SJCRH30 (cell line): ENCODE measurements at places on chromosomes 3 and 15.

GRCh38 chr15:40932156-40932555 lies 3.0 kb downstream of the DLL4 start:
- no peak for DNase-seq

DNA sequence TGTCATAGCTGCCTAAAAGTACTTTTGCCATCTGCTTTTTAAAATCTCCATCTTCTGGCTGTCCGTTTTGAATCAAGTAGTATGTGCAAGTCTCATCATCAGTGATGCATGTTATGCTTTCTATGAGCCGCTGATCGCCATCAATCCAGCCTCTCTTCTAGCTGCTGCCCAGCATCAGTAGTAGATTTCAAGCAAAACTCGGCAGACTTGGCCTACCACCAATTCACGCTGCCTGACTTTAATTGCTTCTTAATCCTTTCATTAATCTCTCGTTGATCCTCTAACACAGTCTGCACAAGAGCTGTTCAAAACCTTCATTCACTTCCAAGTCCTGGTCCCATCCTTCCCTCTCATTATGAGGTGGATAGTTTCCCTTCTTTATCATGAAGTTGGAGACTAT lies 104.9 kb downstream of the NSUN3 start:
- DNase-seq, result no peak

- DNase-seq, result peak; percentile 44
These were observed 233.3 kb downstream of the OPA1 start for GRCh38 chr3:193826159-193826795.

DNA sequence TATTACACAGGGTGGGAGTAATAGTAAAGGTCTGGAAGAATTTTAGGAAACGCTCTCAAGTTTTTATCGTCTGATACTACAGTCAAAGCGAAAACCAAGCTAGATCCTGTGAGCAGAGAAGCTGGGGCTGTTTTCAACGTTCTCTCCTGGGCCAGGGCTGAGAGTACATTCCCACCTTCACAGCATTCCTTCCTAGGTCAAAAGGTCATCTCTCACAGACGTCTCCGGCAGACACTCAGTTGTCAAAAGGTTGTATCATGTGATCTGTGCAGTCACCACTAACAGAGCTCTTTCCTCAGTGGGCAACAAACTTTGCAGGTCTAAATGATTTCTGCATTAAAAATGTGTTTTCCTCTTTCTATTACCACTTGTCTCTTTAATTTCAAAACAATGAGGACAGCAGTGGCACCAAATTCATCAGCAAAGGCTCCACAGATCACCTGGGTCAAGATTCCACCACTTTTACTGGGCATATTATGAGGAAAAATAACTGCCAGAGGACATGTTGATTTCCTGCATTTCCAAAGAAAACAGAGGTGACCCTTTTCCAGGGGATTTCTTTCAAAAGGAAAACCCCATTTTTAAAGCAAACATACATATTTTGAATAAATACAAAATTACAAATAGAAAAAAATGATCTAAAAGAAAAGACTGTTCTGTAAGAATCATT lies 41.9 kb downstream of the MEIS2 start:
- DNase-seq, result peak; percentile 9

- peak; percentile 27 for DNase-seq
These were observed 9.5 kb downstream of the CA12 start for GRCh38 chr15:63372018-63372705.

GRCh38 chr3:190863119-190863465 lies 598 bp upstream of the GMNC start:
- DNase-seq, result no peak

DNA sequence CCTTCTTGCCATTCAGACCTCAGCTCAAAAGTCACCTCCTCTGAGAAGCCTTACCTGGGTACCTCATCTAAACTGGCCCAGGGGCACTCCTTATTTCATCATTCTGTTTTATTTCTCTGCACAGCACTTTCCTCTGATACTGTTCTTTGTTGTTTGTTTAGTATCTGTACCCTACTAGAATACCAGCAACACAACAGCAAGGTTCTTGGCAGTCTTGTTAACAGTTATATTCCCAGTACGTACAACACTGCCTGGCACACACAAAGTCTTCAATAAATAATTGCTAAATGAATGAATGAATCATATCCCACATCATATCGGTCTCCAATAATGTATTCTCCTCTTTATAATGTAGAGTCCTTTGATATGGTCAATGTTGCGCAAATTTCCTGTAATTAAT lies 188.1 kb downstream of the FOXP1 start:
- no peak for DNase-seq
